ENCODE measurements at places on chromosomes 6 and 20. TPM values are rescaled to one million over a fixed set of nuclear protein-coding genes. Genes with fewer than 3 reads are reported as not detected.

DNA sequence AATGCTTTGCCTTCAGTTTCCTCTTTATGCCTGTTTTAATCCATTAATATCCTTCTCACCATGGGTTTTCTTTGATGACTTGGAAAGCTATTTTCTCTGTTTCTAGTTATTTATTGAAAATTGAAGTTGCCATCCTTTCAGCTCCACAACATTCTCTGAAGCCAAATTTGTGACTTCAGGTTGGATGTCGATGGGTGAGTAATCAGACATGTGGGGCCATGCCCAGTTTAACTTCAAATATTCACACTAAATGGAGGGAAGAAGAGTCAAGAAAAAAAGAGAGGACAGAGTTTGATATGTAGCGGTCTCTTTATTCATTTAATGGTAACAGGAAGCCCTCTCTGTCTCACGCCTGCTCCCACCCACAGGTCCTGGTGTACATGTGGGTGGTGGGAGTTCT lies 89.1 kb upstream of the RIPOR2 start:
- DNase-seq: no peak

GRCh38 chr20:2006452-2007361 lies 12.8 kb upstream of the PDYN start:
- no peak for DNase-seq

DNA sequence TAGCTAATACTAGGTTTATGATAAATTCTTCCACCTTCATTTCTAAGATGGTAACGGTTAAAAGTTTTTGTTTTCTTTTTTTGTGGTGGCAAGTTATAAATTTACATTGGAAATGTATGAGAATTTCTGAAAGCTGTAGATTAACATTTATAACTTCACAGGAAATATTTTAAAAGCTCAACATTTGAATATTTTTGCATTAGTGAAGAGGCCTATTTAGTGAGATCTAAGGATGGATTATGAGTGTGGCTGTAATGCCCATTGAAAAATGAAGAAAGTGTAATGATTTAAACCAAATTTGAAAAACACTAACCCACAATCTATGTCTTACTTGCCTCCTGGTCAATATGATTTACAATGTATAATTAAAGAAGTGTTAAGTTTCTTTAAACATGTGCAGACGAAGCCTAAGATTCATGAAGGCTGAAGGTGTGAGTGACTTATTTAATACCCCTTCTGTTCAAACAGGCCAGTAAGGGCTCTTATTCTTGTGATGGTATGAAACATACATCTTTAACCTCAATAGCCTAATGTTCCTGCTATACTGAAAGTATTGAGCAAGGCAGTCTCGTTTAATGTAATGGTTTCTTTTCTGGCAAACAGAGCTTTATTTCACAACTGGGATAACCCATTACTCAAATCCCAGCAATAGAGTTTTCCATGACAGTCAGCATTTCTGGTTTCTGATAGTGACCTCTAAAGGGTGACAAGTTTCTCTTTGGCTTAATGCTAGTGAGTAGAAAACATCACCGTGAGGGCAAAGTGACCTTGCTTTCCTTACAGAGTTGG lies 13.2 kb downstream of the HDGFL1 start:
- no peak for DNase-seq

- no peak for DNase-seq
Measured at GRCh38 chr20:49037962-49038387, 8.1 kb upstream of the CSE1L start.

- no peak for DNase-seq
Measured at GRCh38 chr20:42376131-42376530, 758.0 kb upstream of the CHD6 start.

- peak; percentile 66 for DNase-seq
Measured at GRCh38 chr20:10553326-10553984, 118.3 kb downstream of the SLX4IP start.

DNA sequence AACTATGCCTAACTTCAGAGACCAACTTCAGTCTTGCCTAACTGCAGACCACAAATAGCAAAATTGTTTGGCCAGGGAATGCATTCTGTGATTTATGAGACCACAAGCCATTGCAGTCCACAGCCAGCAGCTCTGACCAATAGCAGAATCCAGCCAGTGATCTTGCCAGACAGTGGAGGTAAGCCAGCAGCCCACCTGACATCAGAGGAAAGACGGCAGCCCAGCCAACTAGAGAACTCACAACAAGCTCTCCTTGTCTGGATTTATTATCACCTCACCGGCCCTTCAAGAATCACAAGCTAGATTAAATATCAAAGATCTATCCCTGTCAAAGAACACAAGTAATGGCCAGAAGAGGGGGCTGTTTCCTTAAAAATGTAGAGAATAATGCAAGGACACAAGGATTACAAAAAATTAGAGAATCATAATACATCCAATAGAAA lies 66.5 kb upstream of the SLC35F1 start:
- no peak for DNase-seq

GRCh38 chr6:57069920-57070331 lies 20.1 kb upstream of the ZNF451 start:
- no peak for DNase-seq

DNA sequence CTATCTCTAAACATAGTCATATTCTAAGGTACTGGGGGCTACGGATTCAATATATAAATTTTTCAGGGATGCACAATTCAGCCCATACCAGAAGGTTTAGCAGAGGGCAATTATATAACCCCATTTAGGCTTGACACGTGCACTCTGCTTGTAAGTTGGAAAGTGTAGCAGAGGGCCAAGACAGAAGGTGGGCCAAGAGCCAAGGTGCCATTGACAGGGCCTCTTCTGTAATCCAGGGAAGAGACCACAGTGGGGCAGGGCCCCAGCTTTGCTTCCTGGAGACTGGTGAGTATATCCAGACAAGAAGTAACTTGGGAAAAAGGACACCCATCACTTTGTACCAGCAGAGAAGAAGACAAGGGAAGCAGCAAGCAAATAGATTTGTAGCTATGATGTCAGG lies 672.4 kb upstream of the MARCKS start:
- DNase-seq: no peak

GRCh38 chr6:159090530-159091480 lies 46.0 kb upstream of the TAGAP start:
- DNase-seq: peak; percentile 52

GRCh38 chr6:45386501-45386900 lies 8.8 kb upstream of the SUPT3H start:
- DNase-seq: no peak

DNA sequence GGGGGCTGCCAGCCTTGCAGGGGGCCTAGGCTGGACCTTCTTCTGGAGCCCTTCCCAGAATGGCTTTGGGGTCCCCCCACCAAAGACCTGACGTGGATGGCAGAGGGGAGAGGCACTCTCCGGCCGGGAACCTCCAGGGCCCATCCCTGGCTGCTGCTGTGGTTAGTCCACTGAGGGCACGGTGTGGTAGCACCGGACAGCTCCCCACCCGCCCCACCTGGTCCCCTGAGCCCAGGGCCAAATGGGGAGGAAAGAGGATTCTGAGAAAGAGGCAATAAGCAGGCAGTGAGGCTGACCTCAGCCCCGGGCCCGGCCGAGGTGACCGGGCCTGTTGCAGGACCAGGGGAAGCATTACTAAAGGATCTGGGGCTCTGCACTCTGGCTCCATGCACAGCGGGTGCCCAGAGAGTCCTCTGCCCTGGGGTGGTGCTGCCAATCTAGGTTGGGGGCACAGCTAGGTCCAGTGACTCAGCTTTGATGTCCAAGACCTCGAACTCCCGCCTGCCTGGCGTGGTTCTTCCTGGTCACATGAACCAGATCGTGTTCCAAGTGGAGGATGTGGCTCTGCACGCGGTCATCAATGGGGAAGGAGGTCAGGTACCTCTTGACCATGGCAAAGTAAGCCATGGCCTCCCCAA lies 2.2 kb downstream of the CENPB start:
- no peak for DNase-seq

GRCh38 chr6:50589751-50590470 lies 123.4 kb upstream of the TFAP2D start:
- DNase-seq: no peak

GRCh38 chr20:35248641-35249475 lies 22.4 kb downstream of the MMP24 start:
- no peak for DNase-seq

DNA sequence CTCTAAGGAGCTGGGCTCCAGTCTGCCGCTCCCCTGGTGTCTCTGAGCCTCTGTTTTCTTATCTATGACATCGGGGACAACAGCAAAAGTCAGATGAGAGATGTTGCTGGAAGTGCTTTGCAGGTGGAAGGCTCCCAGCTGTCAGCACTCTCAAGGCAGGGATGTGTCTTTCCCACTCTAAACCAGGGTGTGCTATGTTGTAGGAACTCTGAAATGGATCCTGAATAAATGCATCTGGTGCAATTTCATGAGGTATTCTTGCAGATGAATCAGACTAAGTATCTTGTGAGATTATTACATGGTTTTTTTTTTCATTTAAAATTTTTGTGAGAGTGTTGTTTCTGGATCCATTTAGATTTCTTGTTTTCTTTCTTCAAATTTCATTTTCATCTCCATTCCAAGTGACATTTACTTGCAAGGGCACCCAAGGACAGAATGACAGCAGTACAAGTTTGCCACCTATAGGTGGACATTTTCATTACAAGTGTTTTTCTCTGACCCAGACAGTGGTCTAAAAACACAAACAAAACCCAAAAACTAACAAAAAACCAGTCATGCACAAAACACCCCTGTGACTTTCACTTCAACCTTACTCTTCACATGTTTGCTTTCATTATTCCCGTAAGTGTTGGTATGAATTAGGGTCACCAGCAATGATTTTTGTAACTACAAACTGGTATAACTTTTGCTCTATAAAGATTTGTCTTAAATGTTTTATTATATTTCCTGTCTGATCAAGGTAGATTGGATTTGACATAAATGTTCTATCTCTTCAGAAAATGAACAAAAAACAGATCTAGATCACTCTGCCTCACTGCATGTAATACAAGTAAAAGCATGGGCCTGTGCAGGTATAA lies 14.7 kb upstream of the SIM1 start:
- DNase-seq: no peak

DNA sequence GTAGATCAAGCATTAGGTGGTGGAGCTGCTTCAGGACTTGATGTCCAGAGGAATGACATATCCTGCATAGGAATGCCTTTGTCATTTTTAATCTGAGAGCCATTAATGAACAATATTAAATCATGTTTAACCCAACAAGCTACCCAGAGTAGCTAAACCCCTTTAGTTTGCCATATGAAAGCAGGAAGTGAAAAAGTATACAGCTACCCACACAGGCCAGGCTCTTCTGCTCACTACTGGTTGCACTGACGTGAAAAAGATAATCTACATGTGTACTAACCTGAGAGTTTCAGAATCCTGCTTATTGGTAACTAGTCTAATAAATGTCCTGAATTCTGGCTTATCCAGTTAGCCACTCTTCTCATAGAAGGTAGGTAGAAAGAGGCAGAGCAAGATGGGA lies 19.9 kb downstream of the GLYATL3 start:
- DNase-seq: no peak

DNA sequence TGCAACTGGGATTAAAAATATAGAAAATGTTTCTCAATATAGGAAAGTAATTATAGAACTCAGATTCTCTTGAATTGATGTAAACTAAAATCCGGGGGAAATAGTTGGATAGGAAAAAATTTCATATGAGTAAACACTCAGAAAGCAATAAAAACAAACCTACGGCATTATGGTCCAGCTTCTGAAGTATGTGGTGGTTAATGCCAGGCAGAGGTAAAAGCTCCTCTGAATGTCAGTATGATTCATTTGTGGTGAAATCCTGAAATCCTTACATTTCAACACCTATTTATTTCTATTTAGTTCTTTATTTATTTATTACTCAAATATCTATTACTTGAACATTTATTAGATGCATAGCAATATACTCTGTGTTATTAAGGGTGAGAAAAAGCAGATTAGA lies 145.1 kb downstream of the RIMS1 start:
- DNase-seq: no peak

GRCh38 chr20:45467861-45468260 lies 1.7 kb upstream of the WFDC2 start:
- DNase-seq: no peak

DNA sequence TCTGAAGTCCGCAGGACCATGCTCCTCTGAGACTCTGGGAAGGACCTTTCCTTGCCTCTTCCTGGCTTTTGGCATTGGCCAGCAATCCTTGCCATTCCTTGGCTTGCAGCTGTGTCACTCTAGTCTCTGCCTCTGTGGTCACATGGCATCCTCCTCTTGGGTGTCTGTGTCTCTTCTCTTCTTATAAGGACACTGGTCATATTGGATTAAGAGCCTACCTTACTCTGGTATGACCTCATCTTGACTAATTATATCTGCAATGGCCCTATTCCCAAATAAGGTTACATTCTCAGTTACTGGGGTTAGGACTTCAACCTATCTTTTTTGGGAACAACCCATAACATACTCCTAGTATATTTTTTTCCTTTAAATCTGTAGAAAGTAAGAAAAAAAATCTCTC lies 49.9 kb upstream of the GTSF1L start:
- no peak for DNase-seq

DNA sequence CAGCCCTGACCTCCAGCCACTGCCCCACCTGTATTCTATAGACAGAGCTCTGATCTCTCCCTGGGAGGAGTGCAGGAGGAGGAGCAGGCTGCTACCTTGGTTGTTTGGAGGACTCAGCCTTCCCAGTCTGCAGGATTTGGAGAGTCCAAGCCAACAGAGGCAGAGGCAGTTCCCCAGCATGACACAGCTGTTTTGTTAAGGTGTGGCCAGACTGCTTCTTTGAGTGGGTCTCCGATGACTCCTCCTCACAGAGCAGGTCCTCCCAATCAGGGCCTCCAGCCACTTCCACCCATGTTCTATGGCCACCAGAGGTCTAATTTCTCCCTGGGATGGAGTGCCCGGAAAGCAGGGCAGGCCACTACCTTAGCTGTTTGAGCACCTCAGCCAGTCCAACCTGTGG lies 203.5 kb downstream of the HACE1 start:
- DNase-seq: no peak

DNA sequence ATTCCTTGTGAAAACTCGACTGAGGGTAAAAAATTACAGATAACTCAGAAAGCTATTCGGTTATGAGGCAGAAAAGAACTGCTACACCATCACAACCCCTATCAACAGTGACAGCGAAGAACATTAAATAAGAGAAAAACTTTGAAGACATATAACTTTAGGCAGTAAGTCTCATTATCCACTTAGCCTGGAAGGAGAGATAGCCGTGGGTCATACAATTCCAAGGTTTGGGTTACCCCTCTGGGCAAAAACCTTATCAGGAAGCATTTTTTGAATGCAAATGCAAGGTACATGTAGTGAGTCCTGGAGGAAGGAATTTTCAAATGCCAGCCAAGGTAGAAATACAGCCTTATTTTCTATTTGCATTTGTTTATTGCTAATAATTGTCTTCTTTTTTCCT lies 129.8 kb downstream of the FLRT3 start:
- no peak for DNase-seq

Gene SOX12
- total RNA-seq: 21.9 TPM

Gene GINS1
- total RNA-seq: not detected

Gene SLPI
- total RNA-seq: 30.8 TPM

Gene PTGIS
- total RNA-seq: 125 TPM

Gene CST11
- total RNA-seq: not detected

Gene VWA7
- 24.1 TPM for total RNA-seq

Gene HLA-DMB
- 23.6 TPM for total RNA-seq

Gene MACROD2
- 15.5 TPM for total RNA-seq

Gene CGA
- total RNA-seq: not detected

Gene MCCD1
- not detected for total RNA-seq

Gene ZBTB24
- 4.4 TPM for total RNA-seq

Gene POLR1C
- 15.9 TPM for total RNA-seq

Gene EPHA7
- 0.77 TPM for total RNA-seq

Gene LCA5
- total RNA-seq: 18.0 TPM

Gene NFS1
- 35.4 TPM for total RNA-seq

Gene TSBP1
- total RNA-seq: not detected

Gene C6orf58
- not detected for total RNA-seq

All from uterus (tissue), 4 donors.